ENCODE measurements at places on chromosomes 2 and 18.

DNA sequence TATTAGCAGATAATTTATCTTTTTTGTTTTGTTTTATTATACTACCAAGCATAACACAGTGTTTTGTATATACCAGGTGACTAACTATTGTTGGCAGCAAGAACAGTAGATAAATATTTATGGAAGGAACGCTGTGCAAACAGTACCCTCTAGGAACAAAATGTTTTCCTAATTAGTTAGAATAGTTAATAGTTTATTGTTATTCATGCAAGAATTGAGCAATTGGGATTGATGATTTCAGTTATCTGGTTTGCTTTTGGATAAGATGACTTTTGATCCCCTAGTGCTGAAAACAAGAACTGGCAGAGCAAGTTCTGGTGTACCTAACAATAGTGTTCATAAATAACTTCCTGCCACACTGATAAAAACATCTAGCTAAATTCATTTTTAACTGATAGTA is 323.3 kb downstream of the TGIF1 start:
- DNase-seq = no peak

DNA sequence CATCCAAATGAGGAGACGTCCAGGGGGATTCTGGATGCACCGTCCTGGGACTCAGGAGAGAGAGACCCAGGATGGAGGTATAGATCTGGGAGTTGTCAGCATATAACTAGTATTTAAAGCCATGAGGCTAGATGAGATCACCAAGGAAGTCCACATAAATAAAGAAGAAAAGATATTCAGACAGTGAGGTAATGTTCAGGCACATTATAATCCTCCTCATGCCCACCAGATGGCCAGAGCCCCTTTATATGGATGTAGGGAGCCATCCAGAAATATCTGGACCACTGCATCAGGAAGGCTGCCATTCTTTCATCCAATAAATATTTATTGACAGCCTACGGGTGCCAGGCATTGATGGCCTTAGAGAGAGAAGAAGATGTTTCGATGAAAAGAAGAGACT is 21.2 kb upstream of the NCKAP5 start:
- no peak for DNase-seq

GRCh38 chr2:157150747-157151146 is 106.8 kb upstream of the GALNT5 start:
- DNase-seq = no peak

- no peak for DNase-seq
Observed at GRCh38 chr2:231412618-231412963, 17.1 kb downstream of the B3GNT7 start.

GRCh38 chr2:50785816-50786215 is 246.1 kb downstream of the NRXN1 start:
- no peak for DNase-seq

All from stimulated activated CD4-positive, alpha-beta T cell treated with anti-CD3 and anti-CD28 coated beads, Interleukin-2, amount 100 ng/mL, for 24 hours (primary cell).